ENCODE measurements at places on chromosomes 12 and 14. TPM values are rescaled to one million over a fixed set of nuclear protein-coding genes. Genes with fewer than 3 reads are reported as not detected.

- DNase-seq = peak; percentile 42
Observed at GRCh38 chr12:62934799-62935674, at the start of gene PPM1H. Gene PPM1H (minus strand): TSS chr12:62935150. CDS start chr12:62934736, 414 bp downstream.

The SLC25A47 gene
- total RNA-seq = not detected

DNA sequence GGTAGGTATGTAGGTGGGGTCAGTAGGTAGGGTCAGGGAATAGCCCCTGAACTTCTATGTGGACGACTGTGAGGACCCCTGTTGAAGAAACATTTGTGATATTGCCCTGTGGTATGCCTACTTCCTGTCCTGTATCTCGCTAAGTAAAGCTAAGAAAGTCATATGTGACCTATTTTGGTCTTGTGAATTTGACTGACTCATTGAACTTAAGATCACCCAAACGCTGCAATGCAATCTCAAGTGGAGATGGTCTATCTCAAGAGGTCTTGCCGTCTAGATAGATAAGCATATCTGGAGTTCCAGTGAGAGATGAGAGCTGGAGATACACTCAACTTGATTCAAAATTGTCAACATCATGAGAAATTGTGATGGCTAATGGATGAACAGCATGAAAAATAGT lies 73.8 kb downstream of the TRAFD1 start:
- DNase-seq = no peak

GRCh38 chr14:33525626-33526025 lies 425.2 kb downstream of the EGLN3 start:
- no peak for DNase-seq

- no peak for DNase-seq
Observed at GRCh38 chr12:101619858-101620761, 25.3 kb downstream of the MYBPC1 start.

The LYZ gene
- total RNA-seq = 8.5 TPM

DNA sequence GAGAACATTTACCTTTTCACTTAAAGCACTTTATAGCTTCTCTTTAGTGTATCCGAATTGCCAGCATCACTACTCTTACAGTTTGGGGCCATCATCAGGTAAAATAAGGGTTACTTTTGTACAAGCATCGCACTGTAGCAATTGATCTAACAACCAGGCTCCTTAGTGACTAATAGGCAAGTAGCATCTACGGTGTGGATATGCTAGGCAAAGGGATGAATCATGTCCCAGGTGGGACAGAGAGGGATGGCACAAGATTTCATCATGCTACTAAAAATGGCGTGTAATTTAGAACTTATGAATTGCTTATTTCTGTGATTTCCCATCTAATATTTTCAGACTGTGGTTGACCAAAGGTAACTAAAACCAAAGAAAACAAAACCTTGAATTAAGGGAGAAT lies 582.3 kb downstream of the KCNH5 start:
- no peak for DNase-seq

DNA sequence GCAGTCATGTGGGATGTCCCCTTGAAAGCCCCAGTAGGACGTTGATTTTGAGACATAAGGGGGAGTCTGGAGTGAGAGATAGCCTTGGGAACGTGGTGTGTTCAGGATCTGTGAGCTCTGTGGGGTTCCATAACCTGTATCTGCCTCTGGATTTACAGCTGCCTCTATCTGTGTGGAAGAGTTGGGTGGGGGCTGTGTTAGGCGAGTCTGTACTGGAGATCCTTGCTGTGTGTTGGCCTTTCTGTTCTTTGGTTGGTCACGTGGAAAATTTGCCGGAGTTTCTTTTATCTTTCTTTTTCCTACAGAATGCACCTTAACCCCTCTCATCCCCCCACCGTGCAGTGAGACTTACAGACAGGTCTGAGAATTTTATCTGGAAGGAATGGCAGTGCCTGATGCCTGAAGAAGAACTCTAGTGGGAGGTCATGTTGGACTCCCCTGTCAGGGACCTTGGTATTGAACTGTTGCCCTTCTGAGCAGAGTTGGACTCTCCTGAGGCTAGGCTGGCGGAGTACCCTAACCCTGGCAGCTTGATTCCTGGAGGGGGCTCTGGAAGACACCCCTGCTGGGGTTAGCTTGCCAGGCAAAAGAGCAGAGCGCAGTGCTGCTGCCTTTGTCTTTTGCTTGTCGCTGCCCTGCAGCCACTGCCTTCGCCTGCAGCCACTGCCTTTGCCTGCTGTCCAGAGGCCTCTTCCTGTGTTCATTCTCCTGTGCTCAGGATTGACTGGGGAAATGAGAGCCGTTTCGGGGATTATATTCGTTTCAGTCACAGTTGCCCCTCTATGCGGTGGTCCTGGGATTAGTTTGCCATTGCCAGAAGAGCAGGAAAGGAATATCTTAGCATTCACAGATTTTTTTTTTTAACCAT lies 34.1 kb downstream of the ZNF664 start:
- no peak for DNase-seq

DNA sequence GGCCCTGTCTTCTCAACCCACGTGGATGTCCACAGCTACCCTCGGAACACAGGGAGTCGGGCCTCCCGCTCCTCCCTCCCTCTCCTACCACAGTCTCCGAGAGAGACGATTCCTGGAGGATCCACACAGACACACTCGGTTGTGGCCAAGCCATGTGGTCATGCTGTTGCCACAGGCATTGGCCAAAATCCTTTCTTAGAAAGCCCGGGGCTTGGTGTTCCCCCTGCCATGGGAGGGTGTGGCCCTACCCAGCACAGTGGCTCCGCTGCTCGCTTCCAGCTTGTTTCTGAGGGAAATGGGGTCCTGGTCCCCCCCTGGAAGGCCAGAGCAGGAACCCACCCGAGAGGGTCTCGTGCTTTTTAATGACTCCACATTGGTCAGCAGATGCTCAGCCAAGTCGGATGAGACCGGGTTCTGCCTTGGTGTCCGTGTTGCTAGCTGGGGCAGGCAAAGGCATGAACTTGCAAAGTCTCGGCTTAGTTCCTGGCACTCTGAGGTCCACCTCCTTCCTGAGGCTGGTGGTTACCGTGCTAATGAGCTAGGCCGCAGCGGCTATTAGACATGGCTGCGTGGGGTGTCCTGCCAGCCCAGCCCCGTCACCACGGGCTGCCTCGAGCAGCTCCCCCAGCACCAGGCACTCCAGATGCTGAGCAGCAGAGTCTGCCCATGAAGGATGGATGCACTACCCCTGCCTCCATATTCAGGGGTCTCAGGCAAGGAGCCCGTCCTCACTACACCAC lies 46.8 kb upstream of the MEG3 start:
- DNase-seq = no peak

The RAD9B gene
- total RNA-seq = 1.7 TPM

All from B cell (primary cell).